ENCODE measurements at places on chromosomes 11 and 22. TPM values are rescaled to one million over a fixed set of nuclear protein-coding genes. Genes with fewer than 3 reads are reported as not detected.

GRCh38 chr11:73872749-73873357 is 3.8 kb downstream of the COA4 start:
- DNase-seq, result no peak
- no peak overlapping the region for H3K27ac ChIP-seq
- H3K36me3 ChIP-seq, result peaks cover 9% of the 10 kb centered on the region
- no peak overlapping the region for H3K4me3 ChIP-seq
- H3K27me3 ChIP-seq, result no peaks in the 10 kb centered on the region

GRCh38 chr11:47233051-47233450 is 15.6 kb downstream of the ACP2 start:
- H3K4me1 ChIP-seq, result peaks cover 26% of the 10 kb centered on the region
- H3K27me3 ChIP-seq, result no peaks in the 10 kb centered on the region
- no peak for DNase-seq
- H3K4me3 ChIP-seq, result no peak overlapping the region

GRCh38 chr11:1484695-1485503 is 1.7 kb downstream of the MOB2 start:
- H3K4me3 ChIP-seq, result no peak overlapping the region
- H3K27ac ChIP-seq, result no peak overlapping the region
- no peaks in the 10 kb centered on the region for H3K27me3 ChIP-seq
- no peaks in the 10 kb centered on the region for H3K4me1 ChIP-seq
- no peaks in the 10 kb centered on the region for H3K36me3 ChIP-seq
- no peak for DNase-seq

DNA sequence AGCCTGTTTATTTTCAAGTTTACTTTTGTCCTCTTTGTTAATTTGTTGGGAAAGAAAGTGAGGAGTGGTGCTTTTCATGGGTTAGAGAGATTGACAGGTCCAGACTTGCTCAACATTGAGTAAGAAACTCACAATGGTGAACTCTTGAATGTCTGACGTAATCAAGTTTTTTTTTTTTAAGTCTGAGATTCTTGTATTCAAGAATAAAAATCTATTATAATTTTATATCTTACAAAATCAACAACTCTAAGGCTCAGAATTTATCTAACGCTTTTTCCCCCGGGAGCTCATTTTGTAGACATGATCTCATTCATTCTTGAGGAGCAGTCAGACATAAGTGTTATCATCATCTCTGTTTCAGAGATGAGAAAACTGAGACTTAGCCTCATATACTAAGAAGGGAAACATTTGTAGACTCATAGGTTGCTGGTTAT is 39.1 kb upstream of the SPTBN2 start:
- no peak overlapping the region for H3K27ac ChIP-seq
- H3K36me3 ChIP-seq, result no peaks in the 10 kb centered on the region

DNA sequence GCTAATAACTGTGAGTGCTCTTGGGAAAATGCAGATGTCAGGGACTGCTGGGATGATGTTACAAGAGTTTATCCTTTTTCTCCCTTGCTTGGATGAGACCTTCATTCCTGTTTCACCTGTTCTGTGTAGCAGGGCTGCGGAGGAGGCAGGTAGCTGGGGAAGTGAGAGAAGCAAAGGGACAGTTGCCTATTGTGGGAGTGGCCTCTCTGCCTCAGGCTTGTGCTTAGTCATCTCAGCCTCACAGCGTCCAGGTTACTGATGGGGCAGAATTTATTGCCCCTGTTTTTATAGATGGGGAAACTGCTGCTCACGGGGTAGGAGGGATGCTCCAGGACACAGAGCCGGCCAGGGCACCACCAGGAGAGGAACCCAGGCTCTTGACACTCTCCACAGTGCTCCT is 1.7 kb downstream of the STX3 start:
- no peaks in the 10 kb centered on the region for H3K36me3 ChIP-seq
- H3K4me1 ChIP-seq, result 0 out of 2 replicates have a peak, but pooled peaks cover 12% of the 10 kb centered on the region
- H3K4me3 ChIP-seq, result peak overlapping the region; percentile 91
- H3K27me3 ChIP-seq, result no peaks in the 10 kb centered on the region
- DNase-seq, result peak; percentile 62
- peak overlapping the region; percentile 64 for H3K27ac ChIP-seq

DNA sequence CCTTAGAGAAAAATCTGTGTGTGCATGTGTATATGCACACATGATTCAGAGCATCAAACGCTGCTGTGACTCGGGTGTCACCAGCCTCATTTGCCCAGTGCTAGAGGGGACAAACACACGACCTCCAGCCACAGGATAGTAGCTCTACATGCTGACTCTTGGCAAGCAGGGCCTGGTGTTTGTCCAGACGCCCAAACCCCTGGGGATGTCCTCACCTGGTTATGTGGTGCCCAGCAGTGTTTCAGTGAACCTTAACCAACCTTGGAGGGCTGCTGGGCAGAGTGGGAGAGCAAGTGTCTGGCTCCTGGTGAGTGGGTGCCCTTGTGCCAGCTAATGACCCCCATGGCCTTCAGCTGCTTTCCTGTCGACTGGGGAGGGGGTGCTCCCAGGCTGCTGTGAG is 26.7 kb downstream of the IGLL1 start:
- H3K27ac ChIP-seq, result no peak overlapping the region
- no peaks in the 10 kb centered on the region for H3K4me1 ChIP-seq
- H3K27me3 ChIP-seq, result no peaks in the 10 kb centered on the region
- DNase-seq, result no peak

- peak; percentile 42 for DNase-seq
- no peak overlapping the region for H3K27ac ChIP-seq
- peaks cover 12% of the 10 kb centered on the region for H3K4me1 ChIP-seq
Measured at GRCh38 chr22:19687561-19688300, 26.6 kb upstream of the SEPTIN5 start.

- no peaks in the 10 kb centered on the region for H3K36me3 ChIP-seq
- DNase-seq, result no peak
- H3K27me3 ChIP-seq, result peaks cover 7% of the 10 kb centered on the region
- peaks cover 6% of the 10 kb centered on the region for H3K4me1 ChIP-seq
- no peak overlapping the region for H3K4me3 ChIP-seq
- no peak overlapping the region for H3K27ac ChIP-seq
Measured at GRCh38 chr11:45653277-45653676, 12.1 kb downstream of the CHST1 start.

GRCh38 chr22:21045585-21046294 is at the start of gene LRRC74B:
TSS of gene LRRC74B (plus strand) at chr22:21045946. CDS start at chr22:21045987, 41 bp downstream.
- H3K27me3 ChIP-seq, result no peaks in the 10 kb centered on the region
- no peaks in the 10 kb centered on the region for H3K36me3 ChIP-seq
- H3K4me3 ChIP-seq, result peak within 1 kb of the TSS; percentile 72
- DNase-seq, result peak; percentile 98
- H3K27ac ChIP-seq, result peak within 1 kb of the TSS; percentile 88

DNA sequence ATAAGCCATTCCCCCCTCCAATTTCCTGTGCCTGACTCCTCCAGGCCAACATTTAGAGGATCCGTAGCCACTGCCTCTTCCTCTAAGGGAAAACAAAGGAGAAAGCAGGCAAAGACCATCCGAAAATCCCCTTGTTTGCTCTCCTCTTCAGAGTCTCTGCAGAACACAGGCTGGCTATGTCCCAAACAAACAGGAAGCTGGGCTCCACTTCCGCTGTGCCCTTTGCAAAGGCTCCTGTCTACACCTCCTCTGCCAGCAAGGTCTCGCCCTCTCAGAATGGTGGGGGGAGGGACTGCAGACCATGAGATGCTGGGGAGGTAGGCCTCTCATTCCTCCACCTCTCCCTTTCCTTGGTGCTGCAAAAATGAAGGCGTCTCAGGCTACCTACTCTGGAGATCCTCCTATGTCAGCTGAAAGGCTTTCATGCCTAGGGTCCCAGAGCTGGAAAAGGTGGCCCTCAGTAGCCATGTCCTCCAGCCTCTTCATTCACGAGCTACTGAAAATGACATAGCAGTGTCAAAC is 596.2 kb downstream of the BUD13 start:
- no peaks in the 10 kb centered on the region for H3K27me3 ChIP-seq
- H3K27ac ChIP-seq, result no peak overlapping the region
- H3K4me1 ChIP-seq, result no peaks in the 10 kb centered on the region

DNA sequence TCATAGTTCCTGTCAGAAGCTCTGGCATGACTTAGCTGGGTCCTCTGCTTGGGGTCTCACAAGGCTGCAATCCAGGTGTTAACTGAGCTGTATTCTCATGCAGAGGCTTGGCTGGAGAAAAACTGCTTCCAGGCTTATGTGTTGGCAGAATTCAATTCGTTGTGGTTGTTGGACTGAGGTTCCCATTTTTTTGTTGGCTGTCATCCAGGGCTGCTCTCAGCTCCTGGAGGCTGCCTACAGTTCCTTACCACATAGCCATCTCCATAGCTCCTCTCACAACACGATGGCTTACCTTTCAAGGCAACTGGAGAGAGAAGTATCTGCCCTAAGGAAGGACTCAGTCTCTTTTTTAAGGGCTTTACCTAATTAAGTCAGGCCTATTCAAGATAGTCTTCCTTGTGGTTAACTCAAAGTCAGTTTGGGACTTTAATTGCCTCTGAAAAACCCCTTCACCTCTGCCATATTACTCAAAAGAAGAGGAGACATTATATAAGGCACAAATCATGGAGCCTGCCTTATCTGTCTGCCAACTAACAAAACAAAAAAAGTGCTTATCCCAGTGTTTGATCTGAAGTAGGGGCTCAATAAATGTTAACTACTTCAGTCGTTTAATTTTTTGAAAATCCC is 35.2 kb downstream of the OR2AG2 start:
- no peak overlapping the region for H3K27ac ChIP-seq
- H3K27me3 ChIP-seq, result no peaks in the 10 kb centered on the region
- DNase-seq, result peak; percentile 15

JAML gene
- total RNA-seq, result not detected

GDPD4 gene
- total RNA-seq, result not detected

SCUBE1 gene
- not detected for total RNA-seq

FAM89B gene
- 41.2 TPM for total RNA-seq
